Mammary epithelial cell (primary cell): ENCODE measurements at places on chromosomes 16 and 17. TPM values are rescaled to one million over a fixed set of nuclear protein-coding genes. Genes with fewer than 3 reads are reported as not detected.

The RPRML gene
- not detected for polyA plus RNA-seq

The PYY gene
- polyA plus RNA-seq, result not detected

The SDK2 gene
- 6.3 TPM for polyA plus RNA-seq

The CD300A gene
- not detected for polyA plus RNA-seq

The SMIM36 gene
- polyA plus RNA-seq, result not detected

The KDM8 gene
- 2.3 TPM for polyA plus RNA-seq

The ANKRD40CL gene
- polyA plus RNA-seq, result not detected

The TP53TG3F gene
- not detected for polyA plus RNA-seq

The IFI35 gene
- polyA plus RNA-seq, result 8.3 TPM

The C16orf86 gene
- 0.80 TPM for polyA plus RNA-seq

The MYLK3 gene
- polyA plus RNA-seq, result 0.01 TPM

The SMARCE1 gene
- polyA plus RNA-seq, result 37.0 TPM

The TNK1 gene
- 17.4 TPM for polyA plus RNA-seq

The NUFIP2 gene
- 25.4 TPM for polyA plus RNA-seq

The HSDL1 gene
- 10.5 TPM for polyA plus RNA-seq

The DECR2 gene
- 14.5 TPM for polyA plus RNA-seq

The LRRC45 gene
- 6.8 TPM for polyA plus RNA-seq

The UTS2R gene
- polyA plus RNA-seq, result not detected

The SOX15 gene
- 49.4 TPM for polyA plus RNA-seq

The RPH3AL gene
- 1.7 TPM for polyA plus RNA-seq

The SARM1 gene
- 0.97 TPM for polyA plus RNA-seq

The NOG gene
- polyA plus RNA-seq, result 3.6 TPM

The TEDC2 gene
- 6.5 TPM for polyA plus RNA-seq

The RPL23 gene
- 2,470 TPM for polyA plus RNA-seq

The PERCC1 gene
- polyA plus RNA-seq, result not detected

The RGS9 gene
- polyA plus RNA-seq, result 0.93 TPM

The HS3ST4 gene
- not detected for polyA plus RNA-seq

The RGS11 gene
- 0.14 TPM for polyA plus RNA-seq

The LRRC37A gene
- 0.35 TPM for polyA plus RNA-seq

The PRR15L gene
- polyA plus RNA-seq, result 0.74 TPM

The NPIPA3 gene
- polyA plus RNA-seq, result 1.5 TPM

The ASIC2 gene
- polyA plus RNA-seq, result 0.10 TPM

The VTN gene
- polyA plus RNA-seq, result not detected

The OR1A1 gene
- polyA plus RNA-seq, result not detected

The DCTPP1 gene
- polyA plus RNA-seq, result 111 TPM

The GP1BA gene
- not detected for polyA plus RNA-seq

The KDM6B gene
- polyA plus RNA-seq, result 0.68 TPM

The AATK gene
- polyA plus RNA-seq, result 0.29 TPM
